CD4-positive, alpha-beta T cell treated with Interleukin-15 for 1 hour (primary cell): ENCODE measurements at places on chromosomes 7 and 10.

- no peak for DNase-seq
Observed at GRCh38 chr7:93219868-93220267, 6.4 kb downstream of the HEPACAM2 start.

- no peak for DNase-seq
Observed at GRCh38 chr7:114903131-114903530, 18.8 kb upstream of the MDFIC start.

- DNase-seq: no peak
Observed at GRCh38 chr7:22723637-22724036, 3.4 kb upstream of the IL6 start.

- no peak for DNase-seq
Observed at GRCh38 chr10:119896937-119897770, 4.6 kb downstream of the SEC23IP start.

- no peak for DNase-seq
Observed at GRCh38 chr7:45098983-45099839, 10.4 kb upstream of the NACAD start.

DNA sequence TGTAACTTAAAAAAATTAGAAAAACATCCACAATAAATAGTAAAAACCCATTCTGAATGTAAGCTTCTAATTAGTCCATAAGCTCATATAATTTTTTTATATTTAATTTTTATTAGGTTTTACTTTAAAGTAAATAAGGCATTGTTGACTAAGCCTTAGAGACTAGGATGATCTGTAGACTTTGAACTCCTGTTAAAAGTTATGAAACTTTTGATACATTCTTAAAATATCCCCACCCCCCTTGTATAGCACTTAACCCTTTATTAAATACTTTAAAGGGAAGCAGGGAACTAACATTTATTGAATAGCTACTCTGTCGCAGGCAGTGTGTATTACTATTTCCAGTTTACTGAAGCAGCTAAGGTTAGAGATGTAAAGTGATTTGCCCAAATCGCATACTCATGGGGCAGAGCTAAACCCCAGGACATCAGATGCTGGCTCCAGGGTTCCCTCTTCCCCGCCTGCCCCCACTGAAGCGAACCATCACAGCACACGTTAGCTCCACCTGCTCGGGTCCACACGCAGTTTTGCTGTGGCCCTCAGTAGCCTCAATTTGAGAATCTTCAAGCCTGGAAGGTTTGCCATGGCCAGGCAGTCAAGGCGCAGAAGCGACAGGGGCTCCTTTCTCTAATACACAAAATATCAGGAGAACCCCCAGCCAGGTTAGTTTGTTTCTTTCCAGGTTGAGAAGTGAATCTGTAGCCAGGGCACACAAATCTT lies 762 bp downstream of the PON1 start:
- DNase-seq: no peak

DNA sequence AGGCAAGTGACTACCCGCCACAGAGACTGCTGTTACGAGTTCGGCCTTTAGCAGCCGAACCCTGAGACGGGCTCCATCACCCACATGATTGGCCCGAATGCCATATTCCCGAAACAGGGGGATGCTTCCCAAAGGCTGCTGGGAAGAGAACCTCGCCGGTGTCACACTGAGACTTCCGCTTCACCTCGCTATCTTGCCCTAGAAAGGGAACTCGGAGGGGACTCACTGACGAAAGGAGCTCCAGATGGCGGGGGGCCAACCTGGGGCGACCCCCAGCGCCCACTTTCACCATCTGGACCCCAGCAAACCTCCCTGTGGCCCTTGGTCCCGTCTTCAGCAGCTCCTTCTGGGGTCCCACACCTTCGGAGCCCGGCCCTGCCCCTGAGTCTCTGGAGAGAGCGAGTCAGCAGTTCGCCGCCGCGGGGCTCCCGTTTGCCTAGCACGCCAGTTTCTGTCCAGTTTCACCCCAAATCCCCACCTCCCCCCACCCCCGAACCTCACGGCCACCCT lies 529 bp downstream of the HPS1 start:
- DNase-seq: no peak

DNA sequence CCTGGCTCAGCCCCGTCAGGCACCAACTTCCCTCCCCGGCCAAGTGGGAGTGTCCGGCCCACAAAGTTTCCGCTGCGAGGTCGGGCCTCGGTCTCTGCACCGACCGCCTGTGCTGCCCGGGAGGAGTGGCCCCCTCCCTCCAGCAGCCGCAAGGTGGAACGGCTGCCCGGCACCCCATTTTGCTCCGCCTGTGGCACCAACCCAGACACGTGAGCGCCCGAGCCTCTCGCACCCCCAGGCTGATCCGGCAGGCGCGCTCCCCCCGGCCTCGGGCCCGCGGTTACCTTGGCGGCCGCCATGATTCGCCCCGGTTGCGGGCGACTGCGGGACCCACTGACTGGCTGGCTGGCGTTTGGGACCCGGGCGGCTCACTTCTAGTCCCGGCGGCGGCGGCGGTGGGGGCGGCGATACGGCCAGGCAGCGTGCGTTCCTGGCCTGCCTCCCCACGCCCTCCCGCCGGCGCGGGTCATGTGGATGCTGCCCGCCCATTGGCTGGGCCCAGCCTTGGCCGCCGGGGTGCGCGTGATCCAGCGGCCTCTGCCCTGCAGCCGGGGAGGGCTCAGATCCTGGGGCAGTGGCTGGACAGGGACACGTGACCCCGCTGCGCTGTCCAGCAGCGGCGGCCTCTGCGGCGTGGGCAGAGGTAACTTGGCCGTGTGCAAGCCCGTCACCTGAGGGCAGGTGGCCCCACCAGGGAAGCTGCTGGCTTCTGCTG lies at the start of gene SLC25A13:
TSS of gene SLC25A13 (minus strand) at position 441 of the 715 bp plus-strand sequence. CDS start at position 299, 142 bp downstream.
- DNase-seq: peak; percentile 76

DNA sequence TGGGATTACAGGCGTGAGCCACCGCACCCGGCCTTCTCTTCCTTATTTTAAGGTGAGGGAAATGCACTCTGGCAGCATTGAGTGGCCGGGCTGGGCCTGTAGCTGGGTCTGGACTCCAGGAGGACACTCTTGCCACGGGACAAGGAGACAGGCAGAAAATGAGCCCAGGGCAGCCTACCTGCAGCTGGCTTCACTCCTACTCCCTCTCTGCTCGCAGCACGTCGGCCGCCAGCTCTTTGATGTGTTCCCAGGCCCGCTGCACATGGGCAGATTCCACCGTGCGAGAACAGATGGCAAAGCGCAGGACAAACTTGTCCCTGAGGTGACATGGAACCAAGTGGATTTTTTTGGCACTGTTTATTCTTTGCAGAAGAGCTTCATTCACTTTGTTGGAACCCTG lies 12.9 kb upstream of the FIGNL1 start:
- no peak for DNase-seq

DNA sequence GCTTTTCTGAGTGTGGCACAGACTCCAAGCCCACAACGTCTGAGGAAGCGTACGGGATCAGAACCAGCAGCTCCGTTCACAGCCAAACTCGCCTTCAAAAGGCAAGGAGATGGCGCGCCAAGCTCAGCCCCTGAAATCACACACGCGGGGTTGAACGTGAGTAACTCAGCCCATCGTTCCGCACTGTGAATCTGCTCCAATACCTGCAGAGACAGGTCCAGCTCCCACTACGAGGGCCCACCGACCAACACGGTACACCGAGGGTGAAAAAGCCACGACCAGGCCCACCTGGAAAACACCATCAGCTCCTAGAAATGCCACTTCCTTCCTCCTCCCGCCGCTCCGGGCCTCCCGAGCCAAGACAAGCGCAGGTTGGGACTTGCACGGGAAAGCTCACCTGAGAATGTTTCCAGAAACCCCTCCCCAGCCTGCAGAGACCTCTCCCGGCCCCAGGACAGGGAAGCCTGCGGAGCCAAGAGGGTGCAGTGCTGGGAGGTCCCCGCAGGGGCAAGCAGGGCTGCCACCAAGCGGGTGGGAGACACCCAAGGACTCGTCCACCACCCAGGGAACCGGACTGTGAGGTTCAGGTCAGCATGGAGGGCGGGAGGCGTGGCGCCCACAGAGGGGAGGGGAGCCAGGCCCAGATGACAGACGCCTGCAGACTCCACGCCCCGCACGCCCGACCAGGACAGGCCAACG lies 93.9 kb upstream of the PDGFA start:
- DNase-seq: peak; percentile 12

GRCh38 chr7:102890971-102891692 lies 21.7 kb upstream of the LRRC17 start:
- DNase-seq: no peak

DNA sequence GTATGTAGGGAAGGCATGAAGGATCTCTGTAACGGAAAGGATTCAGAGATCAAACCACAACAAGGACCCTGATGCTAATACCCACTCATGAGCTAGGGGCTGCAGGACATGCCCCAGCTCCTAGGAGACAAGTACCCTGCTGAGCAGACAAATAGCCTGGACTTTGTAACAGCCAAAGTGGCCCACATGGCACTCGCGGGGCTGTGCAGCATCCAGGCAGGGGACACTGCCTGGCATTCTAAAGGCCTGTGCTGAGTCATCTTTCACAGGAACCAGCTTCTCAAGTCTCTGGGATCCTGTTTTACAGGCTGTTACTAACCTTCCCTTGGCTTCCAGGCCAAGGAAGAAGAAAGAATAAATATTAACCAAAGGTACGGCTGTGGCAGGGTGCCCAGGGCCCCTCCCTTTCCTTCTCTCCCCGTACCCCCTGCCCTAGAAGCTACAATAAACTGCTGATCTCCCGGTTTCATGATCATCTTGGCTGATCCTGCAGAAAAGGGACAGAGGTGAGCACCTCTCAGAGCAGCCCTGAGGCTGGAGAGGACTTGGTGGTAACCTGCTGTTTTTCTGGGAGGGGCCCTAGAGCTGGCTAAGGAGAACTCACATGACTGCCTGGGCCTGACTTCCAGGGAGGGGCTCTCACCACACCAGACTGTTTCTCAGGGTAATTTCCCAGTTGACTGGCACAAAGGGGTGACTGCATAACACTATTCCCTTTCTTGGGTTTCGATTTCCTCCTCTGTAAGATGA lies 4.2 kb upstream of the RPEL1 start:
- DNase-seq: peak; percentile 59

- no peak for DNase-seq
Observed at GRCh38 chr10:34731885-34732701, 83.0 kb downstream of the PARD3 start.

DNA sequence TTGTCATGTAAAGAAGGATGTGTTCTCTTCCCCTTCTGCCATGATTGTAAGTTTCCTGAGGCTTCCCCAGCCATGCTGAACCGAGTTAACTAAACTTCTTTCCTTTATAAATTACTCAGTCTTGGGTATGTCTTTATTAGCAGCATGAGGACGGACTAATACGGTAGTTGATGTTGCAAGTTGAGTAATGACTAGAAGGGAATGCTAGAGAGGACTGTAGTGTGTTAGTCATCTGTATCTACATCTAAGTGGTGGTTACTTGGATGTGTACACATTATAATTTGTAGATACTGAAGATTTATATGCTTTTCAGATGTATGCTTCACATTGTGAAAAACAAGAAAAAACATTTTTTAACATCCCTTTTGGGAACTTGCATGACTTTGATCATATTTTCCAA lies 244.6 kb downstream of the POLR1F start:
- no peak for DNase-seq

DNA sequence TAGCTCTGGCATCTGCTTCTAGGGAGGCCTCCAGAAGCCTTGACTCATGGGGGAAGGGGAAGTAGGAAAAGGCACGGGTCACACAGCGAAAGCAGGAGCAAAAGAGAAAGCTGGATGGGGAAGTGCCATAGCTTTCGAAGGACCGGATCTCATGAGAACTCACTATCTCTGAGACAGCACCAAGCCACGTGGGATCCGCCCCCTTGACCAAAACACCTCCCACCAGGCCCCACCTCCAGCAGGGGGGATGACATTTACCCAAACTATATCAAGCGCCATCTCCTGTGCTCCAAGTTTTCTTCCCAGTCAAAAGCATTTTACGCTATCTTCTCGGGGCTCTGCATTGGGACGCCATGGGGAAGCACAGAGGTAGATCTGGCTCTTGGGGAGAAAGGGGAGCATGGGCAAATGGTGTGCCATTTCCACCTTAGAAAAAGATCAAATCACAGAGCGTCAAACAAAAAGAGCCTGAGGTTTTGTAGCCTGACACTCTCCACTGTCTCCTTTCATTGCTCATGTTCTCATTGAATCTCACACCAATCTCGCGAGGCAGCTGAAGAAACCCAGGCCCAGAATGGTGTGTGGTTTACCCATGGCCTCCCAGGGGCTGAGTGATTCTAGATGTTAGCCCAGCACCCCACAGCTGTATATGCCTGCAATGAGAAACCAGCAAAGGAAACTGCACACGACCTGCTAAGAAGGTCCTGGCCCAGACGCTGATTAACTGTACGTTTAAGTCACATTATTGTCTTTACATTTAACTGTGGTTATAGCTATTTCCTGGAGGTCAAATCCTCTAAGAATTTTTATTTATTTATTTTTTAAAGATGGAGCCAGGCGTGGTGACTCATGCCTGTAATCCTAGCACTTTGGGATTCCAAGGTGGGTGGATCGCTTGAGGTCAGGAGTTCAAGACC lies 8.1 kb upstream of the OLAH start:
- peak; percentile 45 for DNase-seq

GRCh38 chr10:91215384-91215783 lies 5.1 kb upstream of the PCGF5 start:
- no peak for DNase-seq

DNA sequence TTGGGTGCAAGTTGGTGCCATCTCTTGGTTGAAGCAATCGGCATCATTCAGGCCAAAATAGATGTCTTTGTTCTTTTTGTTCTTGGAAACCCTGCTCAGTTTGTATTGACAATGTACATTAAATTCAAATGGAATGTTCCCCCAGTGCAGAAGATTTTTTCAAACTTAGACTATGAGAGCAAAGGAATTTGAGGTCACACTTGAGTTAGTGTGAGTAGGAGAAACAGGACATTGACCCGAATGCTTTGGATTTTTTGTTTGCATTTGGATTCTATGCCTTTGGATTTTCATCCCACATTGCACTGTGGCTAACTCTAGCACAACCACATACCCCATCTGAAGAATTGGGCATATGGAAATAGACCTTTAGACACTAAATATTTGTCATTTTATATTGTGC lies 480.0 kb downstream of the GALNT17 start:
- no peak for DNase-seq

- DNase-seq: no peak
Observed at GRCh38 chr10:114839901-114840300, 18.3 kb downstream of the FHIP2A start.

GRCh38 chr10:49328401-49329145 lies 29.6 kb downstream of the C10orf71 start:
- DNase-seq: no peak

DNA sequence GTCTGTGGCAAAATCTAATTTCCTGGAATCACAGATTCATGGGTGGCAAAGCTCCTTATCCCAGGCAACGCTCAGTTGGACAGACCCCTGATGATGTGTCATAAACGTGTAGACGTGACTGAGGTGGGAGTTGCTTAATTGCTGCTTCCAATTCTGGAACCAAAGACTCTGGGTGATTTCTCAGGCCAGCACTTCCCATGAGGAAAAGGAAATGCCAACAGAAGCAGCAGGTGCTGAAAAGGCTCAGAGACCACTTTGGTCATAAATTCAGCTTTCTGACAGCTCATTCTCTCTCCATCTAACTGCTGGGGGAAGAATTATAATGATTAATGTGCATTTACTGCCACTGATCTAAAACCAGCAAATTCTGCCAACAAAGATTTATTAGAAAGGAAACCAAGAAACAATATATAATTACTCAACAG lies 88.7 kb downstream of the OSBPL3 start:
- no peak for DNase-seq

GRCh38 chr10:98415731-98416119 lies 743 bp upstream of the PYROXD2 start:
- DNase-seq: no peak

GRCh38 chr10:127945341-127945758 lies 38.4 kb downstream of the PTPRE start:
- DNase-seq: peak; percentile 37

- no peak for DNase-seq
Observed at GRCh38 chr10:17961551-17962422, 10.1 kb downstream of the SLC39A12 start.

GRCh38 chr7:130091999-130092398 lies 21.7 kb downstream of the KLHDC10 start:
- DNase-seq: no peak
